ENCODE measurements at places on chromosomes 7 and 10.

GRCh38 chr7:106986450-106986977 is 58.0 kb upstream of the PRKAR2B start:
- no peak for DNase-seq

- DNase-seq: no peak
These were observed 28.6 kb upstream of the VAX1 start for GRCh38 chr10:117166418-117167345.

DNA sequence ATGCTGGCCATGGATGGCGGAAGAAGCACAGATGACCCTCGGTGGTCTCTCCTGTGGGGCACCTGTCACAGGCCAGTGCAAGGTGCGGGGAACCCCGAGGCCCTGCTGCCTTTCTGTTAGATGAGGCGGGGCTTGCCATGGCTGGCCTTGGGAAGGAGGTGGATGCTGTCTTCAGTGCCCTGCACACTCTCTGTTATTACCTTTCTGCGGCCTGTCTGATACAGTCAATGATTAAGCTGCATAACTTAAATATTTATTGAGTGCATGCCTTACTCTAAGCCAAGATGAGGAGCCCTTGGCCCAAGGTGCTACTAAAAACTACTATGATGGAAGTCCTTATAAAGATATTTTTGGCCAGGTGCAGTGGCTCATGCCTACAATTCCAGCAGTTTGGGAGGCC is 36.7 kb upstream of the MNX1 start:
- no peak for DNase-seq

DNA sequence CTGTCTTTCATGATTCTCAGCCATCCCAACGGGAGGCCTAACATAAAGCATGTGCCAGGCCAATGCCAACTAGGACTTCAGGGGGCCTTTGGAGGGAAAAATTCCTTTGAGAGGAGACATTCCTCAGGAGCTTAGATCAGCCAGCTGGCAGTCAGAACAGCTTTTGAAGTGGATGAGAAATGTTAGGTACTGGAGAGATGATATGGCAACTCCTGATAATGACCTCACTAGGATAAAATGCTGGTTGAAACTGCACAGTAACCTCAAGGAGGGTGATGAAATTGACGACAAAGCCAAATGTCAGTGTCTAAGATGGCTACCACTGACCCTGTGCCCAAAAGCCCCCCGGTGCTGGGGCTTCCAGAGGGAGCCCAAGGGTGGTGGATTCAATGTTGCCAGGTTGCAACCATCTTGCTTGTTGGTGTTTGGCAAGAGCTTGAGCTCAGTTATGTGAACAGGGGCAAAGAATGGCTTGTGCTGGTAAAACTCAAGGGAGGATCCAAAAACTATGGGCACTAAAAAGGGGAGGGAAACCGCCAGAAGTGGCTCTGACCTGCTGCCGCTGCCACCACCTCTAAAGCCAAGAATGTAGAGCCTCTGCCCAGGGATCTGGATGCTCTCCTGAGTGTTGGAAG is 121.2 kb downstream of the UBE2H start:
- peak; percentile 89 for DNase-seq

- no peak for DNase-seq
These were observed 2.7 kb downstream of the RHBDD2 start for GRCh38 chr7:75881436-75882095.
